Fibroblast of skin of right quadriceps (primary cell): ENCODE measurements at places on chromosomes 2 and 18.

DNA sequence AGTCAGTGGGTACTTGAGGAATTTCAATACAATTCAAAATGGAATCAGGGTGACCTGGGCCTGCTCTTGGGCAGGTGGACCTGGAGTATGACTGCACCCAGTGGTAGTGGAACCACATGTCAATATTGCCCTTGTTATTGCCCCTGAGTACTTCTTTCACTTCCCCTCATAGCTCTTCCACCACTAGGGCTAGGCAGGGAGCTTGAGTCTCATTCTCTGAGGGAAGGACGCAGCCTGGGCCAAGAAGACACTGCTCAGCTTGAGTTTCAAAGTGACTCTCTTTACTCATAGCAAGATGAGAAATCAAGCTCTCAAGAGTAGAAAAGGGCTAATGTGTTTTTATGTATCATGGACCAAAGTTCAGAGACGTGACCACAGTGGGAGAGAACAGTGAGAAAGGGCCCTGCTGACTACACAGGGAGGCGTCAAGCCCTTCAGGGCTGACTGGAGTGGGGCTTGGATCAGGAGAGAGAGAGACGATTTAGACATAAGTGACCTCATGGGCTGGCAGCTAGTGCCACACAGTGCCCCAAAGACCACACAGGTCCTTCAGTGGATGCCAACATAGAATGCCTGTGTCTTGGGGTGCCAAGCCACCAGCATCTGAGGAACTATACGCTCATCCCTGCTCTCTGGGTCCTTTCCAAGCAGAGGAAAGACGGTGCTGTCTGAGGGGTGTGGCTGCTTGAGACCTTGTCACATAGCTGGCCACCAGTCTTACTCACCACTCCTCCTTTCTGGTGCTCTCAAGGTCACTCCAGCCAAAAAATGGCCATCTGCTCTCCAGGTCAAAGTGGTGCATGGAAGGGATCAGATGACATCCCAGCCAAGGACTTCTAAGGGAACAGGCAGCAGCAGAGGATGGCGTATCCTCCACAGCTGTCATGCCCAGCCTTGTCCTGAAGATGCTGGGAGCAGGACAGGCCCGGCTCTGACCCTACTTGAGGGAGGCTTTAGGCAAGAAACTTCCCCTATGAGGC is 13.0 kb downstream of the PTMA start:
- no peak for DNase-seq

- DNase-seq, result peak; percentile 68
These were observed 38.7 kb downstream of the PKDCC start for GRCh38 chr2:42086500-42086953.

- DNase-seq, result peak; percentile 62
These were observed 336.5 kb upstream of the MMADHC start for GRCh38 chr2:149924028-149924427.

GRCh38 chr2:151861174-151861573 is 33.0 kb upstream of the ARL5A start:
- no peak for DNase-seq

- peak; percentile 35 for DNase-seq
These were observed 35.4 kb upstream of the REEP1 start for GRCh38 chr2:86372641-86373502.

DNA sequence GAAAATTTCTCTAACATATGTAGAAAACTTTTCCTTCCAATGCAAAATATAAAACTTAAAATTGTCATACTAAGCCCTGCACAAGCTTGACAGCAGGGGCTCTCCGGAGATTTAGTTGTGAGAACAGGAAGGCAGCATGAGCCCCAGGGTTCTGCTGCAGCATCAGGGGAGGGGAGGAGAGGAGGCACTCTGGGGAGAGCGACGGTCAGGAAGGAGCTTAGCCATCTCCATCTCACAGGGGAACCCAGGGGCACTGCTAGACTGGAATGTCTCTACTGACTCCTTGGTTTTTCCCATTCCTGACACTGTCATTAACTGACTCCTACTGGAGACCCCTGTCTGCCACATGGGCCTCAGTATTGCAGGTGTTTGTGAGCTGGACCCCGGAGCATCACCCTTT is 123.6 kb downstream of the GPR39 start:
- DNase-seq, result no peak

DNA sequence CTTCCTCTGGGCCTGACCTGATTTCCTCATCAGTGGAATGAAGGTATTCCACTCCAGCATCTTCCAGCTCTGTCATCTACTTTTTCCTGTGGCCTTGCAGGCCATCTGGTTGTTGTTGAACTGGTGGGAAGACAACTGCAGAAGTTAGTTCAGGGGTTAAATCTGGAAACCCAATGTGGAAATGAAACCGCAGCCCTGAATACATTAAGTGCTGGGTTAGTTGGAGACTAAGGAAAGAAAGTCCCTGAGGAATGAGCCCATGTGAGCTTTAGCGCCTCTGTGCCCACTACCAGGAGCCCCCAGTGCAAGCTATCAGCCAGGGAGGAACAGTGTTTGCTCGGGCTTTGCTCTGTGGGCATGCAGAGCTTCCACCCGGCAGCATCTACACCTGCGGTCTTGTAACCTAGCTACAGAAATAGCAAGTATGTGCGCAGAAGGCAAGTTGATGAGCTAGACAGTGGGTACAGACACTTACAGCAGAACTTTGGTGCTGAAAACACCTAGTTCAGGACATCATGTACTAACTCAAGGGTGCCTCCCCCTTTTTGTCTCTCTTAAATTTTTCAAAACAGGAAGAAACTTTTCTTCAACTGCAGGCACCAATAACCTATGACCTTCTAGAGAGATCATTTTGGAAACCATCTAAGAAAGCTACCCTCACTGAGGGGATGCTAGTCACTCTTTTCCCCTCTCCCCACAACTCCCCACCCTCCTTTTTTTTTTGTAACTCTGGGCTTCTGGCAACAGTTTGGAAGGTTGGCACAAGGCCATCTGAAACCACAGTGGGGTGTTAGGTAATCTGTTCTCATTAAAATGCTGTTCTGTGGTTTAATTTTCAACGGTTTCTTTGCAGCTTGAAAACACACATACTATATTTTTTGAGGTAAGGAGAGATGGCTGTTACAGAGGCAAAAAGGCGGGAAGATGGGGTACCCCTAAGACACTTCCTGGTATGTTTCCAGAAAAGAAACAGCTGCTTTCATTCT is 18.3 kb upstream of the CXCR4 start:
- no peak for DNase-seq

- no peak for DNase-seq
These were observed 242.9 kb downstream of the LDLRAD4 start for GRCh38 chr18:13461469-13461868.

DNA sequence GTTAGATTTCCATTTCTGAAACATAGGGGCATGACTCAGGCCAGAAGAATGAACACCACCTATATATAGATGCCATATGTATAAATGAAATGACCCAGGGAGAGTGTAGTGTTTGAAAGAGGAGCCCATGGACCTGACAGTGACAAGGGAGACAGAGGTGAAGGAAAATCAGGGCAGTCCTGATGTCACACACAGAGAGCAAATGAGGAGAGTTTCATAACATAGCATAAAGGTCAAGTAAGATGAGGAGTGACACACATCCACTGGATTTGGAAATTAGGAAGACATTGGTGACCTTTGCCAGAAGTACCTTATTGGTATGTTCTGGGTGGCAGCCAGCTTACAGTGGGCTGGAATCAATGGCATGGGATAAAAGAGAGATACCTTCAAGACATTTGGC is 276.7 kb downstream of the ZNF385B start:
- no peak for DNase-seq

DNA sequence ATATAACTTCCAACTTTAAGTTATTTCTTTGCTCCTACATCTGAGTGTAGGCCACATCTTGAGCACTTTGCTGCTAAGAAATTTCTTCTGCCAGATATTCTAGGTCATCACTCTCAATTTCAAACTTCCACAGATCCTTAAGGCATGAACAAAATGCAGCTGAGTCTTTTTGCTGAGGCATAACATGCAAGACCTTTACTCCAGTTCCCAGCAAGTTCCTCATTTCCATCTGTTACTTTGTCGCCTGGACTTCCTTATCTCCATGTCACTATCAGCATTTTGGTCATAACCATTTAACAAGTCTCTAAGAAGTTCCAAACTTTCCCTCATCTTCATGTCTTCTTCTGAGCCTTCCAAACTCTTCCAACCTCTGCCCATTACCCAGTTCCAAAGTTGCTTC is 1077.3 kb upstream of the TMEFF2 start:
- DNase-seq, result no peak

GRCh38 chr18:2879889-2880288 is 33.1 kb downstream of the EMILIN2 start:
- no peak for DNase-seq

GRCh38 chr2:239012228-239012627 is 164.3 kb downstream of the TWIST2 start:
- no peak for DNase-seq

- DNase-seq, result no peak
These were observed 36.5 kb downstream of the DIS3L2 start for GRCh38 chr2:231998046-231998445.

- DNase-seq, result no peak
These were observed 245.2 kb upstream of the SPHKAP start for GRCh38 chr2:228426502-228427216.

DNA sequence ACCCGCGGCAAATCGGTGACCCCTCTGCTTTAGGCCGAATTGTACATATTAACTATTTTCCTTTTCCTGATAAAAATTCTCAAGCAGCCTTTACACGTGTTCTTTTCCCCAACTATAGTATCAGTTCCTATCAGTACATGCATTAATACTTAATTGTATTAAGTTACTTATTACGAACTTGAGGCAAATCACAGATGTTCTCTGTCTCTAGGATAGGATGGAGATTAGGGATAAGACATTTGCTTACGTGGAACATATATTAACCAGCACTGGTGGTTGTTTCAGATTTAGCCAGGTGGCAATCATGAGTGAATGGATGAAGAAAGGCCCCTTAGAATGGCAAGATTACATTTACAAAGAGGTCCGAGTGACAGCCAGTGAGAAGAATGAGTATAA is 675 bp downstream of the GEMIN6 start:
- no peak for DNase-seq

- no peak for DNase-seq
These were observed 18.8 kb downstream of the DYNC2LI1 start for GRCh38 chr2:43792653-43793052.

- no peak for DNase-seq
These were observed 133.2 kb downstream of the ACKR3 start for GRCh38 chr2:236702657-236703372.

GRCh38 chr2:199684832-199685231 is 166.2 kb downstream of the FTCDNL1 start:
- no peak for DNase-seq
